ENCODE measurements at places on chromosomes 4 and X.

DNA sequence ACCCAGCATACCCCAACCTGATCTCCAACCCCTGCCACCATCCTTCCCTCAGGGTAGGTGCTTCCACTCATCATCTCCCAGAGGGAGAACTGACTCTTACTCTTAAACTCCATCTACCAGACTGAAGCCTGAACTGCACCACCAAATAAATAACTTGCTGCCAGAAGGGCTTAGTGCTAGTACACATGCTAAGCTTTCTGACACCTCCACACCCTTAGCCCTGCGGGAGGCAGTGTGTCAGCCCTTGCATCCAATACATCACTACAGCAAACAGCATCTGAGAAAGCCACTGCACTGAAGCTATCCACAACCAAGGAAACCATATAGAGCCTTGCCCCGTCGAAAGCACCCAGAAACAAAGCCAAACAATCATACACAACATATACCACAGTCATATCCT, 68.6 kb upstream of the MCF2 start:
- no peak overlapping the region for H3K4me3 ChIP-seq
- DNase-seq, result no peak
- no peak overlapping the region for H3K27ac ChIP-seq
- no peaks in the 10 kb centered on the region for H3K27me3 ChIP-seq
- no peaks in the 10 kb centered on the region for H3K4me1 ChIP-seq

DNA sequence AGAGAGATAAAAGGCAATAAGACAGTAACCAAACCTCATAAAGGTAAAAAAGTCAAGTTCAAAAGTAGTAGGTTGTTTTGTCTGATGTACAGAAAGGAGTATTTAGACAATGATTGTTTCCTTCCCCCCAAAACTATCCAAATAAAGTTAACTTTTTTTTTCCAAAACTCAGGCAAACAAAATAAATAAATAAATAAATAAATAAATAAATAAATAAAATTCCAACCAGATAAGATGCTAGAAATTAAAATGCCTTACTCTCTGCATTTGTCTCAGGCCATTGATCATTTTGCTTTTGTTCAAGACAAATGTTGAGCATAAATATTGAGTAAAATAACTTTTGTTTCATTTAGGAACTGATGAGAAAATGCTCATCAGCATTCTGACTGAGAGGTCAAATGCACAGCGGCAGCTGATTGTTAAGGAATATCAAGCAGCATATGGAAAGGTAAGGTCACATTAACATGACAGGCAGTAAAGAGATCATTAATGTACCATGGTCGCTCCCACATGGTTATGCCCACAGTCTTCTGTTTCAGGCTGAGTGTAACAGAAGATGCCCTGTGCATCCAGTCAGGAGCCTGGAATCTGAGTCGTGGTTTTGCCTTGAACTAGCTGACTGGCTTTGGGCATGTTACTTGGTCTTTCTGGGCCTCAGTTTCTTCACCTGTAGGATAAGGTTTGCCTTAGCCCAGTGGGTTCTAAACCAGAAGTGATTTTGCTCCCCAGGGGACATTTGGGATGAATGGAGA, 27.3 kb downstream of the ANXA3 start:
- no peaks in the 10 kb centered on the region for H3K4me1 ChIP-seq
- H3K27me3 ChIP-seq, result no peaks in the 10 kb centered on the region
- no peak for DNase-seq
- no peak overlapping the region for H3K27ac ChIP-seq
- H3K36me3 ChIP-seq, result no peaks in the 10 kb centered on the region
- H3K4me3 ChIP-seq, result no peak overlapping the region

DNA sequence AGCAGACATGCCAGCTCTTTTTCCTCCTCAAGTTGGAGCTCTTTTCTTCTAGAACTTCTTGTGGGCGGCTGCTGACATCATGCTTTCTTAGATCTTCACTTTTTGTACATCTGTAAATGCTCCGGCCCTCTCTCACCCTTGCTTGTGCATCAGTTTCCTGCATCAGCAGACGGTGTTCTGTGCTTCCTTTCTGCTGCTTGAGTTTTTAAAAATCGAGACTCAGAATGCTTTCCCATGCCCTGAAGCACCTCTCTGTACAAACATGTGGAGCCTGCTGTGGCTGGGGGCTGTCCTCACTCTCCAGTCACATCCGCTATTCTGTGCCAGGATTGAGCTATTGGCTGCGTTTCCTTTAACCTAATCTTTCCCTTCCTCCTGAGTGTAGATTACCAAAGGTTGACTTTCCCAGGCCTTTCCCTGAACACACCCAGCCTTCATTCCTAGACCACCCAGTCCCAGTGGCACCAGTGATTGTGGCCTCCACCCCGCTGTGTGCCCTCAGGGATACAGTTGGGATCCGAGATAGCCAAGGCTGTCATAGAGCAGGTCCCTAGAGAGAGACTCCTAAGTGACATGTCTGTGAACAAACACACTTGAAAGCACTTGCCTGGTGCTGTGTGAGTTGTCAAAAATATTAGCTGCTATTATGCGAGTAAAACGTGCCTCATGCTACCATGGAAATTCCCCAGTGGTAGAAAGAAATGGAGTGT, 41.9 kb downstream of the TNIP2 start:
- peaks cover 41% of the 10 kb centered on the region for H3K36me3 ChIP-seq
- H3K27me3 ChIP-seq, result no peaks in the 10 kb centered on the region
- peaks cover 24% of the 10 kb centered on the region for H3K4me1 ChIP-seq
- peak overlapping the region; percentile 53 for H3K4me3 ChIP-seq
- DNase-seq, result no peak
- peak overlapping the region; percentile 89 for H3K27ac ChIP-seq

DNA sequence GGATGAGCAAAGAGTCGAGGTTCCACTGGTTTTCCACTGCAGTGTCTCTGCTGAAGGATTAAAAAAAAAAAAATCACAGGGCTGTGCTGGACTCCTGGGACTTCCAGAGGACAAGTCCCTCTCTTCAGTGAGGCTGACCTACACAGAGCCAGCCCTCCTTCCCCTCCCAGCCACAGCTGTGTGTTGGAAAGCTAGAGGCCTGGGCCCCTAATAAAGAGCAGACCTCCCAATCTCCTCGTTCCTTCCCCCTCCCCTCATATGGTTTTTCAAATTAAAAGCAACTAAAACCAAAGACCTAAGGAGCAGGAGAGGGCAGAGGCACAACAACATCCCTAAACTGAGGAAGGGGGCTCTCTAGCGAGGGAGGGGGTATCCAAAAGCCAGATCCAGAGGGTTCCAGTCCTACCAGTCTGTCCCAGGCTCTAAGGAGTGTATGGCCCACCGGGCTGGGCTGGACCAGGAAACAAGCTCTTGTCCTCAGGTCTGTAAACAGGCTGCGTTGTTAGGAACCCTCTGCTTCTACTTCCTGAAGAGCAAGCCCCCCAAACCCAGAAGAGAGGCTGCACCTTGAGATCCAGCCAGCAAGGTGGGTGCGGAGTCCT, 4.0 kb upstream of the PDGFRA start:
- H3K36me3 ChIP-seq, result no peaks in the 10 kb centered on the region
- peak; percentile 65 for DNase-seq
- no peaks in the 10 kb centered on the region for H3K27me3 ChIP-seq
- no peak overlapping the region for H3K4me3 ChIP-seq

GRCh38 chr4:76028350-76028765, 5.1 kb upstream of the CXCL10 start:
- H3K36me3 ChIP-seq, result no peaks in the 10 kb centered on the region
- peaks cover 71% of the 10 kb centered on the region for H3K27me3 ChIP-seq
- no peak for DNase-seq
- no peak overlapping the region for H3K27ac ChIP-seq
- H3K4me1 ChIP-seq, result no peaks in the 10 kb centered on the region
- H3K4me3 ChIP-seq, result no peak overlapping the region

- no peak overlapping the region for H3K4me3 ChIP-seq
- H3K36me3 ChIP-seq, result no peaks in the 10 kb centered on the region
- no peak overlapping the region for H3K27ac ChIP-seq
- peak; percentile 40 for DNase-seq
- no peaks in the 10 kb centered on the region for H3K27me3 ChIP-seq
These were observed 19.5 kb upstream of the ZNF41 start for GRCh38 chrX:47502316-47503125.

DNA sequence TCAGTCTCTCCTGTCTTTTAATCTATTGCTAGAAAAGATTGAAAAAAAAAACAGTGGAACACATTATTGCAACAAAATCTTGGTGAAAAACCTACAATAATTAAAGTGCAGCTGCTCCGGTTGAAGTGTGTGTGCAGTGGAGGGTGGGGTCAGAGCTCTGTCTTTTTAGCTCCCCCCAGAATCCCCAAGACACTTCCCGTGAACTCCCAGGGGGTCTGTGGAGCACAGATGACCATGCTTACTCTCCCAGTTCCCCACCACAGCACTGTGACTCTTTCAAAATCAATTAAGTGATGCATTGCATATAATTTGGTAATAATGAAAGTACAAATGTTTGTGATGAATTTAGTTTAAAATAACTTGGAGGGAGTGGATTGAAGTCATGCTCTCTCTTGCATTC, 15.7 kb upstream of the SLC10A4 start:
- H3K4me1 ChIP-seq, result peaks cover 7% of the 10 kb centered on the region
- DNase-seq, result no peak
- peaks cover 18% of the 10 kb centered on the region for H3K27me3 ChIP-seq
- H3K4me3 ChIP-seq, result no peak overlapping the region
- H3K27ac ChIP-seq, result no peak overlapping the region
- H3K36me3 ChIP-seq, result no peaks in the 10 kb centered on the region

DNA sequence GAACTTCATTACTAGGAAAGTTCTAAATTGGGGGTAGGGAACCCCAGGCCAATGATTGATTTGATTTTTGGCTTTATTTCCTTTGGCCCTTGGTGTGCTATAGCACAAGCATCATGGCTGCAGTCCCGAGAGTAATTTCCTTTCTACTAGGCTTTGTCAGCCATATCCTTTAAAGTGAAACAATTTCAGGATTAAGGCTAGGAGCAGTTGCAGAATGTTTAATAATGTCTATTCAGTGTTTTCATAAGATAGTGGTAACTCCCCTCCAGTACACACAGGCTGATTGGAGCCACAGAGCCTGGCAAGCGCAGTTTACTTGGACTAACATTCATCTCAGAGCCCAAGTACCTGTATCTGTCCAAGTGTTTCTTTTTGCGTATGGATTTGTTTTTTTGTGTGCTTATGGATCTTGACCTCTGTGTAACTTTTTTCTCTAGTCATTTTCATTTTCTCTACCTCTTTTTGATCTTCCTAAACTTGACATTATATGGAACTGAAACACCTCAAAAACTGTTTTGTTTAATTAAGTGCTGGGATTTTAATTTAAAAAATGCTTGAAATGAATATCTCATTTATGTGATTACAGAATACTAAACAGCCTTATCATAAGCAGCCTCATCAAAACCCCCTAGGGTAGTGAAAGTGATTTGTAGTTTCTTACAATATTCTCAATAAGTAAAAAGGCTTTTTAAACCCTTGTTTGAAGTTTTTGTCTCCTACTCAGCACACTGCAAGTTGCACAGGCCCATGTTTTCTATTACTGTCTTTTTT, 7.5 kb downstream of the STIM2 start:
- H3K4me1 ChIP-seq, result peaks cover 10% of the 10 kb centered on the region
- no peak overlapping the region for H3K4me3 ChIP-seq
- no peaks in the 10 kb centered on the region for H3K36me3 ChIP-seq
- H3K27ac ChIP-seq, result peak overlapping the region; percentile 35
- DNase-seq, result no peak

GRCh38 chrX:79440336-79440735, 73.2 kb upstream of the ITM2A start:
- H3K27ac ChIP-seq, result no peak overlapping the region
- no peaks in the 10 kb centered on the region for H3K36me3 ChIP-seq
- DNase-seq, result no peak
- no peaks in the 10 kb centered on the region for H3K4me1 ChIP-seq

GRCh38 chr4:146104541-146104940, 71.0 kb upstream of the LSM6 start:
- H3K27ac ChIP-seq, result no peak overlapping the region
- DNase-seq, result no peak
- H3K4me1 ChIP-seq, result no peaks in the 10 kb centered on the region
- no peaks in the 10 kb centered on the region for H3K27me3 ChIP-seq

DNA sequence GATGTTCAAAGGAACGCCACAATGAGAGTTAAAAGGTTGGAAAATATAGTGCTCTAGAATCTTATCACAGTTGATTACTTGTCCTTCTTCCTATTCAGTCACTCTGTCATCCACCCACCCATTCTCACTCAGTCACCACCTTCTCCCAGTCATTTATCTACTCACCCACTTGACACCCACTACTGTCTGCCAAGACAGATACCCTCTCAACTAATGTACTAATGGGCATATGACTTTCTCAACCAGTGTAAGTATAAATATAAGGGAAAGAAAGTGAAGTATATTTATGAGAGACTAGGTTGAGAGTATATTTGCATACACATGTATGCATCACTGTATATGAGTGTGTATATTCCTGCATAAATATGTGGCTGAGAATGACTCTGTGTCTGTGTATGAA, 20.0 kb downstream of the MID2 start:
- H3K4me3 ChIP-seq, result no peak overlapping the region
- no peaks in the 10 kb centered on the region for H3K27me3 ChIP-seq
- no peaks in the 10 kb centered on the region for H3K4me1 ChIP-seq
- H3K27ac ChIP-seq, result no peak overlapping the region

DNA sequence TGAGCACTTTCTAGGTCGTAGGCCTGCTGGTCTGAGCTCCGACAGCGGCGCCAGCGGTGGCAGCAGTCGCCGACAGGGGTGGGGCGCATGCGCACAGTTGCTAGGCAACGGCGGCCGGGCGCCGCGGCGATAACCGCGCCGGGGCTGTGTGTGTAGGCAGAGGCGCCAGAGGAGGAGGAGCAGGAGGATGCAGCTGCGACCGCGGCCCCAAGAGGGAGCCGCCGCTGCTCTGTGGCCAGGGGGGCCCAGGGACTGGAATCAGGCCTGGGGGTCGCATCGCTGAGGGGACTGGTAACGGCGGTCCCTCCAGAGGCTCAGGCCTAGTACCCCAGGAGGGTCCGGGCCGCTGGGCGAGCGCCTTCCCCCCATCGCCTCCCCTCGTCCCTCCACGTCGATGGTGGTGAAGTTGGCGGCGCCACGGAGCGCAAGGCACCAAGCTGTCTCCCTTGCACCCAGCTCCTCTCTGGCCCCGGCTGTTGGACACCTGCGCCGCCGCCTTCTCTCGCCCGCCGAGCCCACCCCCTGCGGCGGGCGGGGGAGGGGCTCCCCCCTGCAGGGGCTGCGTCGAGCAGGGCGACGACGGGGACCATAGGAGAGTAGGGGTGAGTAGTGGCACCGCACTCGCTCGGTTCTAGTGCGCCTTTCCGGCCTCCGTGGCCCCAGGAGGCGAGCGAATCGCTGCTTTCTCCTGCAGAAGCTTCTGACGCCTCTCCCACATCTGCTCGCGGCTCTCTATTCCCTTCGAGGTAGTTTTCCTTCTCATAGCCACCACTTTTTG, 58.6 kb upstream of the ZC4H2 start:
- peak within 1 kb of the TSS; percentile 76 for H3K27ac ChIP-seq
- H3K4me1 ChIP-seq, result peaks cover 1% of the 10 kb centered on the region
- peak within 1 kb of the TSS; percentile 78 for H3K4me3 ChIP-seq
- no peaks in the 10 kb centered on the region for H3K36me3 ChIP-seq
- DNase-seq, result peak; percentile 91

DNA sequence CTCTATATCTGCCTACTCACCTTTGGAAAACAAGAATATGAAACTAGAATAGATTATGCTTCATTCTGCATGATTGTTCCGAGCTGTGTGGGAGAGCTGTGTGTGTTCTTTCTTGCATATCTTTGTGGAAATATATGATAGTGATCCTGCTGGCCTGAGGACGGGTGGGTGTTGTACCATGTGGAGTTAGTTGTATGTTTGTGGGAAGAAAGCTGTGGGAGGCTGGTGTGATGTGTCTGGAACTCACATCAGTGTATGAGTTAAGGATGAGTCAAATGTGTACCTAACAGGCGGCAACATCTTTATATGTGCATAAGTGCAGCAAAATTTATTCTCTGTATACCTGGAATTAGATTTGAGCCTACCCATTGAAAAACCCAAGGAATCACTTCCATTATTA, 208.1 kb upstream of the ADGRL3 start:
- peaks cover 17% of the 10 kb centered on the region for H3K4me1 ChIP-seq
- no peaks in the 10 kb centered on the region for H3K27me3 ChIP-seq
